GM12878 (cell line): ENCODE measurements at places on chromosomes 7 and 10.

DNA sequence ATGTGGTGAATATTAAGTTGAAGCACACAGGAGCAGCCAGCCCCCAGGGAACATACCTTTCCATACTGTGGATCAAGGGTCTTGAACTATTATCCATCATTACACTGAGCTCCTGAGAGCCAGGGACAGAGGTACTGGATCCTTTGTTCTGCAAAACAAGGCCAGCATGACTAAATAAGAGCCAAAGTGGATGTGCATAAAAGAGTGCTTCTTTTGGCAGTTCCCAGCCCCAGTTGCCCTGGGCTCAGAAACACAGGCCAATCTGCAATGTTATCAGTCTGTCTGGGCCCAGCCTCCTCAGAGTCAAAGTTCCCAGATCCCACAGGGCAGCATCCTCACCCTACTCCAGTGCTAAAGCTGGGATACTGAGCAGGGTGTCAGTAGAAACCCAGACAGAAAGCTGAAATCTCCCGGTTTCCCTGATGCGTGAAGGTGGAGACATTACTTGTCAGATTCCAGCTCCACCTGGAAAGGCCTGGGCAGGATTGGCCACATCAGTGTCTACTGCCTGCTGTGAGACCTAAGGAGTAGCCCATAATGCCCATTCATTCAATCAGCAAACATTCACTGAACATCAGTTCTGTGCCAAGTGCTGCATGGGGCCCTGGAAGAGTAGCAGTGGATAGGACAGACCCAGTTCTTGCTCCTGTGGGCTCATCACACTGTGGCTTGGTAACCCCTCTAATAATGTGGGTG is 342.7 kb downstream of the CXCL12 start:
- no peak for DNase-seq

DNA sequence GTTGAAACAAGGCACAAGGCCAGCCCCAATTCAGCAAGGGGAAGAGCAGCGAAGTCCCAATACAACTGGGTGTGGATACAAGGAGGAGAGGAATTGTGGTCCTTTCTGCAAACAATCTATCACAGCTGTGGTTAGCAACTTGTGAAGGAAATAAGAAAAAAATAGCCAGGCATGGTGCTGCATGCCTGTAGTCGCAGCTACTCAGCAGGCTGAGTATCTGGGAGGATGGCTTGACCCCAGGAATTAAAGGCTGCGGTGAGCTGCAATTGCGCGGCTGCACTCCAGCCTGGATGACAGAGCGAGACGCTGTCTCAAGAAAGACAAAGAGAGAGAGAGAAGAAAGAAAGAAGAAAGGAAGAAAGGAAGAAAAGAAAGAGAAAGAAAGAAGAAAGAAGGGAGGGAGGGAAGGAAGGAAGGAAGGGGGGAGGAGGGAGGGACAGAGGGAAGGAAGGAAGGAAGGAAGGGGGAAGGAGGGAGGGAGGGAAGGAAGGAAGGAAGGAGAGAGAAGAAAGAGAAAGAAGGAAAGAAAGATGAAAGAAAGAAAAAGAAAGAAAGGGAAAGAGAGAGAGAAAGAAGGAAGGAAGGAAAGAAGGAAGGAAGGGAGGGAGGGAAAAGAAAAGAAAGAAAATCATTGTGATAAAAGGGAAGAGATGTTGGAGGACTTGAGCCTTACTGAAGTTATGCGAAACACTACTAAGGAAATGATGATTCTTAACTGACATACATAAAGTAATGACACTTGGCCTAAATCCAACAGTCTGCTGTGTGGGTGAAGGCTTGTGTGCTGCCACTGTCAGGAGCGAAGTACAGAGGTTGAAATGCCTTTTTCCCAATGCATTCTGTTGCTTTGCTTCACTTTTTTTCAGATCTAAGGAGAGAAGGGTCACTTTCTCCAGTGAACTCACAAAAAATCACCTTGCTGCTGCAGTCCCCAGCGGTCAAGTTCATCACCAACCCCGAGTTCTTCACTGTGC is 117.0 kb upstream of the STK17A start:
- no peak for DNase-seq

GRCh38 chr10:89080660-89081059 is 90.1 kb downstream of the FAS start:
- no peak for DNase-seq

DNA sequence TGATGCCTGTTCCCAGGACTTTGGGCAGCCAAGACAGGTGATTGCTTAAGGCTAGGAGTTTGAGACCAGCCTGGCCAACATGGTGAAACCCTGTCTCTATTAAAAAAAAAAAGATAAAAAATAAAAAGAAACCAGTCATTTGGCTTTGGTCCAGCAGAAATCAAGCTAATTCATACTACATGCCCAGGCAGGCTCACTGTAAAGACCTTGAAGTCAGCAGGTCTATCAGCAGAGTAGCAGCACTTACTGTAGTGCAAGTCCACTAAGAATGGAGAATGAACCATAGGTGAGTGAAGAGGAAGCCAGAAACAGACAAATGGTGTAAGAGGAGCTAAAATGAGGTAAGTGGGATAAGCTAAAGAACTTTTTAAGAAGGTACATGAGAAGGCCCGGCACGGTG is 24.7 kb downstream of the PSPH start:
- DNase-seq: no peak

- DNase-seq: no peak
Observed at GRCh38 chr7:140656548-140657515, 15.9 kb upstream of the ADCK2 start.

DNA sequence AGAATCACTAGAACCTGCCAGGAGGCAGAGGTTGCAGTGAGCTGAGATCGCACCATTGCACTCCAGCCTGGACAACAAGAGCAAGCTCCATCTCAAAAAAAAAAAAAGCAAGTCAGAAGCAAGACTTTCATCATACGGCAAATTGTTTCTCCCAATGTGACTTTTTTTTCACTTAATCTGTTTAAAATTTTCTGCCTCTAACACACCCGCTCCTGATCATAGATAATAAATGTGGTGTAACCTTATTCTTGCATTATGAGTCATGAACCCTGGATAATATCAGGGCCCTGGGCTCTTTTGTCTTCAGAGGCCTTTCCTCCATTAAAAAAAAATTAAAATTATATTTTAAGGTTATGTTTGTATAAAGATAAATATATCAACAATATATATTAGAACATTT is 111.4 kb upstream of the JCAD start:
- DNase-seq: no peak

DNA sequence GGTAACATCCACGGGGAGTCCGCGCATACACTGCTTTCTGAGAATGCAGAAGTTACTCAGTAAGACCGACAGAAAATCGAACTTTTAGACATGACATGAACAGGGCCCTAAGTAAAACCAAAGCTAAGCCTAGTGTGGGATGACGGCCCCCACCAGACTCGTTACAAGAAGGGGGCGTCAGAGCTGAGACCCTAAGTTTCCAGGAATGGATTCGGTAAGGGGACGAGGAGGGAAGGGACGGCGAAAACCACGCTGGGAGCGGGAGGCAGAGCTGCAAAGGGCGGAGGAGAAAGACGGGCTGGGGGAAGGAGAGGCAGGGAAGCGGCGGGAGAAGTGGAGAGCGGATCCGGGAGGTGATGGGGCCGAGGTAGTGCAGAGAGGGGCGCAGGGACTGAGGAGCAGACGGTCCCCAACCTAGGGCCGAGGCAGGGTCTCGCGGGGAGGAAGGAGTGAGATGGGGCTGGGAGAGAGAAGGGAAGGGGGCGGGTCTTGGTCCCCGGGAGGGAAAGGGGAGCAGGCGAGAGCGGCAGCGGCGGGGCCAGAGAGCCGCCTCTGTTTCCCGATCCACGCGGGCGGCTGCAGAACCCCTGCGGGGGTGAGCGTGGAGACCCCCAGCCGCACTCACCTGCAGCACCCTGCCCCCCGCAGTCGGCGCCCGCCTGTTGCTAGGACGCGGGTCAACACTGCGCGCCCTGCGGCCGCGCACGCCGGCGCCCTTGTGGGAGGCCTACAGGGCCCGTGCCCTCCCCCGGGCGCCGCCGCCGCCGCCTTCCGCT is 513 bp downstream of the ODAD2 start:
- no peak for DNase-seq
